G401 (cell line): ENCODE measurements at places on chromosomes 3 and 15. TPM values are rescaled to one million over a fixed set of nuclear protein-coding genes. Genes with fewer than 3 reads are reported as not detected.

Gene EPM2AIP1
- total RNA-seq: 11.4 and 14.7 TPM in 2 replicates

DNA sequence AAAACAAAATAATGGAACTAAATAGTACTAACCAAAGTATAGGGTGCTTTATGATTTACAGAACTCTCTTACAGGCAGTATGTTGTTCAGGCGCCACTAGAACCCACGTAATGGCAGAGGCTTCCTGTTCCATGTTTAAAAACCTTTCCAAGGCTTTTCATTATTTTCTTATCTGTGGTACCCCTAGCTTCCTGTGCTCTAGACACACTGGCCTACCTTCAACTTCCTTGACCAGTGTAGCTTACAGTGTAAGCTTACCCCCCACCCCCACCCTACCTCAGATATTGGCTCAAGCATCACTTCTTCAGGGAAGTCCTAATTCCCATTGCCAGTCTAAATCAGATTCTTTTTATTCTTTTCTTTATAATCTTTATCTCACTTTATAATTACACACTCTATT lies 2.9 kb downstream of the NR2C2 start:
- no peak for DNase-seq

Gene DUOX1
- total RNA-seq: not detected in 2 replicates

GRCh38 chr3:115062412-115062956 lies 84.6 kb downstream of the ZBTB20 start:
- DNase-seq: no peak

- peak; percentile 62 for DNase-seq
Observed at GRCh38 chr15:56243163-56244037, at the start of gene RFX7. Gene RFX7 (minus strand): TSS chr15:56243879. CDS start chr15:56243285, 594 bp downstream.

DNA sequence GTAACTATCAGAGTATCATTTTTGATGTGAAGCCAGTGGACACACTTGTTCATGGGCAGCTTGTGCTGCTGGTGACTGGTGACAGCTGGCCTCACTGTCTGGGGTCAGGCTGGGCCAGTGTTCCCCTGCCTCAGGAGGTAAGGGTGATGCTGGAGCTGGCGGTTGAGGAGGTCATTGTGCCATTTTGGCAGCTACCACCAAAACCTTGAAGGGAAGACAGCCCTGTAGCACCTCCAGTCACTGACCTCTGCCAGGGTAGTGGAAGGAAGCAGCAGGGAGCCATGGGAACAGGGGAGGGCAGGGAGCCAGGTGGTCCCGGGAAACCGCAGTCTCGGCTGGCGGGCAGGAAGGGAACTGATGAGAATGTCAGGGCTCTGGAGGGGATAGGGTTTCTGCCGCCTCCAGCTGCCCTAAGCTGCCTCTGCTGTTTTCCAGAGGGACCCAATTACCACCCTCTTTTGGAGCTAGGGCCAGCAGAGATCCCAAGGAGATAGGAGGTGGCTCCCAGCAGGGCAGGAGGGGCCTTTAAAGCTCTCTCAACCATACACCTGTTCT lies 24.8 kb downstream of the FOXL2NB start:
- no peak for DNase-seq

- DNase-seq: no peak
Observed at GRCh38 chr3:194571491-194572142, 61.6 kb downstream of the TMEM44 start.

- no peak for DNase-seq
Observed at GRCh38 chr3:116929505-116930222, 220.1 kb downstream of the TUSC7 start.

DNA sequence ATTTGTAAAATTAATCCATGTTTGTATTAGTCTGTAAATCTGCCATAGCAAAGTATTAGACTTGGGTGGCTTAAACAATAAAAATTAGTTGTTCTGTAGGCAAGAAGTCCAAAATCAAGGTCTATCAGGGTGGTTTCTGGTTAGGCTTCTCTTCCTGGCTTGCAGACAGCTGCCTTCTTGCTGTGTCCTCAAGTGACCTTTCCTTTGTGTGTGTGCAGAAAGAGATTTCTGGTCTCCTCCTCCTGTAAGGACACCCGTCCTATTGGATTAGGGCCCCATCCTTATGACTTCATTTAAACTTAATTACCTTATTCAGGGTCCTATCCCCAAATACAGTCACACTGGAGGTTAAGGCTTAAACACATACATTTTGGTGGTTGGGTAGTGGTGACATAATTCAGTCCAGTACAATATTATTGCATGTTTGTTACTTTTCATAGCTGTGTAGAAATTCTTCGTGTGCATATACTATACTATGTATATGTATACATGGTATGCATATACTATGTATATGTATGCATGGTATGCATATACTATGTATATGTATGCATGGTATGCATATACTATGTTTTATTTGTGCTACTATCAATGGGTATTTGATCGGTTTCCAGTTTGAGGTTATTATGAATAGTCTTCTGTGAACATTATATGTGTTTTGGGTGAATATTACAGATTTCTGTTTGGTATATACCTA lies 57.9 kb upstream of the RNU6-1 start:
- no peak for DNase-seq

Gene CCR9
- total RNA-seq: not detected in 2 replicates

GRCh38 chr3:183472155-183472554 lies 43.7 kb upstream of the MCF2L2 start:
- DNase-seq: no peak

DNA sequence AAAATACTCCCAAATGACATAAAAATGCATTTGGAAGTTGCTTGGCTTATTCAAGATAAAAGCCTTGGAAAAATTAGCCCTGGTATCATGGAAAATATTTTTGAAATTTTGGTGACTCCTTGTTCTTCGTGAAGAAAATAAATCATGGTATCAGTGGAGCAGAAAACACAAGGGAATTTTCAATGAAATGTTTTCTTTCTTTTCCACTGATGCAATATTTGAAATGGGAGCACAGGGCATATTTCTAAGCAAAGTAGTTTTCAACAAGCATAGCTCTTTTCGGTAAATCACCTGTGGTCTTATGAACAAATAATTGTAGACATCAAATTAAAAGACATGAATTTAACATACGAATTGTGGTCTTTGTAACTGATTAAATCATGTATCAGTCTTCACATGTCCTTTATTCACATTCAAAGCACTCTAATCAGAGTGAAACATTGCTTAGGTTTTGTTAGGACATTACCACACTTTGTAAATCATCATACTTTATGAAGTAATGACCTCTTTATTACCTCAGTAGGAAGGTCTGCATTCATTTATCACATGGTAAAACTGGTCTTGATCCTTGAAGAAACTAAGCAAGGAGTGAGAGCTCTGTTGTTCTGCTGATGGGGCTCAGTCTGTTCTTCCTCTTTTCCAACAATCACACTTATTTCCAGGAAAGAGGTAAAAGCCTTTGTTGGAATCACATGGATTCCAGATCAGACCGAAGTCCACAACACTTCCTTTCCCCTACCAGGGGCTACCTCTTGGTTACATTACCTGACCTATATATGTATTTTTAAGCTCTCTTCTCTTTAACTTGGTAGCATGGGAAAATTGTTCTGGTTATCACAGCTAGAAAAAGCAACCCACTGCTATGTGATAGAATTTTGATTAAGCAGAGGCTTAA lies 413.5 kb upstream of the THBS1 start:
- DNase-seq: no peak

DNA sequence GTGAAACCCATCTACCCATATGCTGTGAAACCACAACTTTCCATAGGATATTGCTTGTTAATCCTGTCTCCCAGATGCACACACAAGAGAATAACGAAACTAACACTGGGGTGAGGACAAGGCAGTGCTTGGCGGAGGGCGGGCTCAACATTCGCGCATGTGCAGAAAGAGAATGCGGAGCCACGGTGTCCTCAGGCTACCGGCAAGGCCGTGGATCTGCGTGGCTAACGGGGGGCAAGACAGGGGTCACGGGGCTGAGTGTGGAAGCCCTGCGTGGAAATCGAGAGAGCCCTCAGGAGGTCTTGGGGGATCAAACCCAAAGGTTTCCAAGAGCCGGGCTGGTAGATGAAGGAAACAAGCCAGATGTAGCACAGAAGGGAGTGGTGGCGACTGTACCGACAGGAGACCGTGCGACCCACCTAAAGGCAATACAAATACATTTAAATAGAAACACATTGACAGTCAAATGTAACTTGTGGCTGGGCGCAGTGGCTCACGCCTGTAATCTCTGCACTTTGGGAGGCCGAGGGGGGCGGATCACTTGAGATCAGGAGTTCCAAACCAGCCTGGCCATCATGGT lies 48.5 kb upstream of the TRA2B start:
- no peak for DNase-seq

Gene GOLGA6A
- total RNA-seq: not detected in 2 replicates

GRCh38 chr15:94778840-94779239 lies 547.5 kb downstream of the MCTP2 start:
- no peak for DNase-seq
